ENCODE measurements at places on chromosomes 3 and 15. TPM values are rescaled to one million over a fixed set of nuclear protein-coding genes. Genes with fewer than 3 reads are reported as not detected.
A peak's percentile ranks its signal among the peaks of the same experiment; 100 is the strongest.

- no peak for DNase-seq
- no peaks in the 10 kb centered on the region for H3K4me1 ChIP-seq
Observed at GRCh38 chr3:122674339-122674738, 6.3 kb upstream of the PARP14 start.

- no peak overlapping the region for H3K4me3 ChIP-seq
- peaks cover 33% of the 10 kb centered on the region for H3K27me3 ChIP-seq
- no peak overlapping the region for H3K27ac ChIP-seq
- no peak for DNase-seq
Observed at GRCh38 chr15:100759106-100759505, 120.5 kb upstream of the ALDH1A3 start.

GRCh38 chr15:100175406-100176114 is 166.2 kb downstream of the ADAMTS17 start:
- H3K27ac ChIP-seq: no peak overlapping the region
- no peaks in the 10 kb centered on the region for H3K4me1 ChIP-seq
- no peaks in the 10 kb centered on the region for H3K36me3 ChIP-seq
- DNase-seq: no peak
- no peak overlapping the region for H3K4me3 ChIP-seq

DNA sequence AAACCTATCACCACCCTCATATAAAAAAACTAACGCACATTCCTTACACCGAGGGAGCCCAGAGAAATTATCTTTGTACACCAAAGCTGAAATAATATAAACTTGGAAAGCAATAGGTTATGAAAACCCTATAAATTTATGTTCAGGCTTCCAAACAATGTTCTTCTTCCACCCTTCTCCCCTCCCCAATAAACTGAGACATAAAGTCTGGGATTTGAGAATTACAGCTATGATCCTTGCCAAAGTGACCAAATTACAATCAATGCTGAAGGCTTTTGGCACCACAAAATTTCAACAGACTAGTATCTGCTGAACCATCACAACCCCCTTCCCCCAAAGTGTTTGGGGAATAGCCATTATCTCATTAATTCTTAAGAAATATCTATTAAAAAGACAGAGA is 237.8 kb downstream of the FMN1 start:
- H3K27ac ChIP-seq: no peak overlapping the region
- H3K27me3 ChIP-seq: no peaks in the 10 kb centered on the region
- no peaks in the 10 kb centered on the region for H3K36me3 ChIP-seq
- DNase-seq: no peak

DNA sequence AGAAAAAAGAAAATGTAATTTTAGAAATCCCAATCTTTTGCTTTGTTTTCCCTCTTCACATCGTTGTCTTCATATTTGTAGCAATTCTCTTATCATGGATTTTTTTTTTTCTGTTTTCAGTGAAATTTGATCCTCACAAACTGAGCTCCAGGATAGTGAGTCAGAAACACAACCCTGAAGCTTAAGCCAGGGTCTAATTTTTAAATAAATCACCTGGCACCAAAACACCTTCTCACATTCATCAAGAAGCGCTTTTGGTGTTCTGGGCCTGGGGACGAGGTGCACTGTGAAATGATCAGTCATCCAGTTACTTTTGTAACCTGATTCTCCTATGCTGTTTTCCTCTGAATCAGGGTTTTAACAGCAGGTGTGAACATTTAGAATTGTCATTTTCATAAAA is 87.7 kb downstream of the REC114 start:
- H3K4me1 ChIP-seq: no peaks in the 10 kb centered on the region
- no peak for DNase-seq
- no peak overlapping the region for H3K27ac ChIP-seq
- no peak overlapping the region for H3K4me3 ChIP-seq
- no peaks in the 10 kb centered on the region for H3K36me3 ChIP-seq

DNA sequence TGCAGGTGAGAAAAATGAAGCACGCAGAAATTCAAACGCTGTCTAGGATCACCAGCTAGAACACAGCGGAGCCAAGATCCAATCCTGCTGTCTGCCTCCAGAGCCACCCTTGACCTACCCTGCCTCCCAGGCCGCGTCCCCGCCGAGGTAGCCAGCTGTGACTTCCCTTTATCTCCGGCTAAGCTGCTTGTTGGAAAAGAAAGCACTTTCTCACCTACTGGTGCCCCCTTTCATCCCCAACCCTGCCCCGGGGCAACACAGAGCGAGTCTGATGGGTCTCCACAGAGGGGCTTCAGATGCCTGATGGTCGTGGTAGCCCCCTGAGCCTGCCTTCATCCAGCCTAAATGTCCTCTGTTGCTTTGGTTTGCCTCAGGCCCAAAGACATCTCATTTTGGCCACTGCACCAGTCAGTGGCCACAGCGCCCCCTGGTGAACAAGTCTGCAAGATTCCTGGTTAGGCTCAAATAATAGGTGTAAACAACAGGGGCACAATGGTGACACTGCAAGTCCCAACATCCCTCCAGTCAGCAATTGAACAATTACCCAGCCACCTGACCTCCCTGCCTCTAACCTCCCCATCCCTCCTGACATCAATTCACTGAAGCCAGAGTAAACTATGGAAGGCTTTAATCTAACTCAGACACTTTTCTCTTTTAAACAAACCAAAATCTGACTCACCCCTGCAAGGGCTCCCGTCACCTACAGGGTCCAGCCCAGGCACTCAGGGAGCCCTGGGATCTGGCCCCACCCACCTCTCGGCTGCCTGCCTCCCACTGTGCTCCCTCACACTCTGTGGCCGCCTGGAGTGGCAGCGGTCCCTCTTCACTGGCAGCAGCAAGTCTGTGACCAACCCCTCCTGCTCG is 27.3 kb upstream of the BCL2L10 start:
- H3K27me3 ChIP-seq: no peaks in the 10 kb centered on the region
- H3K36me3 ChIP-seq: peaks cover 11% of the 10 kb centered on the region
- H3K27ac ChIP-seq: no peak overlapping the region
- H3K4me3 ChIP-seq: no peak overlapping the region
- peak; percentile 82 for DNase-seq

- DNase-seq: no peak
- H3K36me3 ChIP-seq: no peaks in the 10 kb centered on the region
- H3K27me3 ChIP-seq: no peaks in the 10 kb centered on the region
- no peak overlapping the region for H3K27ac ChIP-seq
- no peak overlapping the region for H3K4me3 ChIP-seq
- no peaks in the 10 kb centered on the region for H3K4me1 ChIP-seq
Observed at GRCh38 chr15:68325726-68326125, 48.2 kb downstream of the FEM1B start.

- H3K27me3 ChIP-seq: no peaks in the 10 kb centered on the region
- no peak overlapping the region for H3K4me3 ChIP-seq
- H3K27ac ChIP-seq: no peak overlapping the region
Observed at GRCh38 chr3:98574132-98574531, 19.3 kb downstream of the CPOX start.

GRCh38 chr3:181718369-181718768 is 6.6 kb downstream of the SOX2 start:
- H3K27me3 ChIP-seq: peaks cover 99% of the 10 kb centered on the region
- H3K4me1 ChIP-seq: no peaks in the 10 kb centered on the region
- H3K27ac ChIP-seq: no peak overlapping the region
- DNase-seq: no peak
- H3K4me3 ChIP-seq: no peak overlapping the region

DNA sequence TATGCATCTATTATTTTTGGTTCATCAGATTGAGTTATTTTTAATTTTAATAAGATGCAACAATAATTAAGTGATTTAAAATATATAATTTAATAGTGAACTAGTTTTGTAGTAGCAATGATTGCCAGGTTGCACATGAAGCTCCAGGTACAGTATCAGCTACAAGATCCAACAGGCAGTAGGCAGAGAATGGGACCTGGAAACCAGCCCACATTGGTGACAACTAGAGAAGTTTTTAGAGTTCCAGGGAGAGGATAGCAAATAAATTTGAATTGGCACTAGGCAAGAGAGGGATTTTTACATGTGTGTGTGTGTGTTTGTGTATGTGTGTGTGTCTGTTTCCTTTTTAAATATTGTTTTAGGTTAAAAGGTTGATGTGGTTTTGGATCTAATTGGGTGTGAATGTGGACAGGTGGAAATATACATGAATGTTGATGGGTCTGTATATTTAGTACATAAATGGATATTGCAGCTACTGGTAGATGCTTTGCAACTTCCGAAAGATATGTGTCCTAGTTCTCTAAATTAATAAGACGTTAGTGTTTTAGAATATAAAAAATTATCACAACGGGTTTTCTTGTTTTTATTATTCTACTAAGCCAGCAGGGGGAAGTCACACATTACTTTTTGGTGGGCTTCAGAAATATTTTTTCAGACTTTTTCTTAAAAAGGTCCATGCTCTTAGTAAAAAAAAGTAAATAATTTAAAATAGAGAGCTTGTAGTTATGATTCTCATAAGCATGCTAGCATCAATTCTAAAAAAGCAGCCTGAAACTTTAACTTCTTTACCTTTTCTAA is 110.1 kb upstream of the GBE1 start:
- no peaks in the 10 kb centered on the region for H3K36me3 ChIP-seq
- no peaks in the 10 kb centered on the region for H3K27me3 ChIP-seq
- no peak for DNase-seq
- no peak overlapping the region for H3K4me3 ChIP-seq
- no peak overlapping the region for H3K27ac ChIP-seq

GRCh38 chr15:73800662-73801345 is 47.7 kb upstream of the INSYN1 start:
- no peak for DNase-seq
- H3K27me3 ChIP-seq: no peaks in the 10 kb centered on the region
- H3K4me3 ChIP-seq: no peak overlapping the region
- H3K4me1 ChIP-seq: no peaks in the 10 kb centered on the region
- peak overlapping the region; percentile 77 for H3K27ac ChIP-seq

DNA sequence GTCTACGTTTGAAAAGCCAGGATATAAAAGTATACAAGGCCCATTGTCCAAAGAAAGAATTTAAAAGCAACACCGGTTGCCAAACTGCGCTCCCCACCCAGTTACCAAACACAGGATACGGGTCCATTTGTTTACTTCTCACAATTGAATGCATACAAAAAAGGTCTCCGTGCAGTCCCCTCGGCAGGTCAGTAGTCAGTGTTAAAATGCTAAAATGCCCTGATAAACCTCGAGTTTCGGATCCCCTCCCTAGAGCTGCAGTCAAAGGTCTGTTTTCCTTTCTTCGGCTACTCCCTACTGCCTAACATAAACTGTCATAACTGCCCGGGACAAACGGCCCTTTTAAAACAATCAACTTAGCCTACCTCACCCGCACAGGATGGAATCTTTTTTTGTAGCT is 534.6 kb downstream of the FOXP1 start:
- no peaks in the 10 kb centered on the region for H3K27me3 ChIP-seq
- no peak overlapping the region for H3K4me3 ChIP-seq
- no peak for DNase-seq
- peak overlapping the region; percentile 64 for H3K27ac ChIP-seq
- no peaks in the 10 kb centered on the region for H3K36me3 ChIP-seq

GRCh38 chr3:187044206-187044605 is 95.1 kb downstream of the RPL39L start:
- H3K27ac ChIP-seq: peak overlapping the region; percentile 13
- peaks cover 50% of the 10 kb centered on the region for H3K4me1 ChIP-seq
- no peak overlapping the region for H3K4me3 ChIP-seq
- H3K36me3 ChIP-seq: peaks cover 25% of the 10 kb centered on the region

DNA sequence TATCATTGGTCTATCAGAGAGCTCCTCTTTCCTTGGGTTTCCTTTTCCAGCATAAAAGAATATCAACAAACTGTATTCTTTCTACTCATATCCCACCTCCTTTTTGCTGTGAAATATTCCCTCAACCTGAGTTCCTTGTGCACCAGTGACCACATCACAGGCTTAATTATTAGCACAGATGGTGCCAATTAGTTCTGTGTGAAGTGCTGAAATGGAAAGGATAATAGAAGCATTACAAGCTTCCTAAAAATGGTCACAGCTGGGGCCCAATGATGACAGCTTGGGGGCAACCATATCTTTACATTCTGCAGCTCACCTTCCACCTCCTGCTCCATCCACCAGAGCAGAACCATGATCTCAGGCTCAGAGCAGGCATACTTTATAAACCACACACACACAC is 84.6 kb downstream of the ANO10 start:
- no peak for DNase-seq
- H3K36me3 ChIP-seq: no peaks in the 10 kb centered on the region
- no peaks in the 10 kb centered on the region for H3K4me1 ChIP-seq
- no peak overlapping the region for H3K4me3 ChIP-seq
- H3K27me3 ChIP-seq: no peaks in the 10 kb centered on the region

DNA sequence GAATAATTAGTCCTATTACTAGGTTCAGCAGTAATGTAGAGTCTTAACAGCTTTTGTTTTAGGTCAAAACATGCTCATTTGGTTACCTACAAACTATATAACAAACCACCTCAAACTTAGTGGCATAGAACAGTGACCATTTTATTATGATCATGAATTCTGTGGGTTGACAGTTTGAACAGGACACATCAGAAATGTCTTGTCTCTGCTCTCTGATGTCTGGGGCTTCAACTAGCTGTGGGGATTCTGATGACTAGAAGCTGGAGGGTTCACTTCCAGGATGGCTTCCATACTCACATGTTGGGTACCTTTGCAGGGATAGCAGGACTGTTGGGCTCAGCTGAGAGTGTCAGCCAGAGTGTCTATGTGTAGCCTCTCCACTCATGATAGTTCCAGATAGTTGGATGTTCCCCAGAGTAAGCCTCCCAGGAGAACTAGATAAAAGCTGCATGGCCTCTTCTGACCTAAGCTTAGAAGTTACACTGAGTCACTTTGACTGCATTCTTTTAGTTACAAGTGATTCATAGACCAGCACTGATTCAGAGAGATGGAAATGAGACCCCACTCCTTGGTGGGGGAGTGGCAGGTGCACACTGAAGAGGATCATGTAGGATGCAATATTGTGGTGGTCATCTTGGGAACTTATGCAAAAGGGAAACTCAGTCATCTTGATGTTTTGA is 32.6 kb downstream of the PLCL2 start:
- no peak overlapping the region for H3K4me3 ChIP-seq
- H3K4me1 ChIP-seq: no peaks in the 10 kb centered on the region
- no peaks in the 10 kb centered on the region for H3K36me3 ChIP-seq
- H3K27ac ChIP-seq: no peak overlapping the region

DNA sequence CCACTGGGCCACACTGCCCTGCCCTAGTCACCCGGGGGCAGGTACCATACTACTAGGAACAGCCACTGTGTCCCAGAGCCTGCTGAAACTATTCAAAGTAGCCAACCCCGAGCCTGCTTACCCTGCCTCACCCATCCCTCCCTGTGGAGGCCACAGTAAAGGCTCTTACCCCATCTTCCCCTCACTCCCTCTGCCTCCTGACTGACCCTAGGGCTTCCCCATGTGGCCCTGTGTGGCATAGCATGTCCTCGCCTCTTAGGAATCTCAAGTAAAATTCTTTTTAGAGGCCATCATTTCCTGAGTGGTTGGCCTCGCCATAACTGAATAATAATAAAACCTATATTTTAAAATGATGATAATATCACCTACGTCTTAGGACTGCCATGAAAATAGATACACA is 112.2 kb upstream of the SLC6A11 start:
- H3K36me3 ChIP-seq: no peaks in the 10 kb centered on the region
- H3K4me3 ChIP-seq: no peak overlapping the region
- H3K27me3 ChIP-seq: peaks cover 34% of the 10 kb centered on the region
- H3K27ac ChIP-seq: no peak overlapping the region
- no peaks in the 10 kb centered on the region for H3K4me1 ChIP-seq
- no peak for DNase-seq

GRCh38 chr3:129310111-129311011 is 31.7 kb downstream of the HMCES start:
- no peak overlapping the region for H3K27ac ChIP-seq
- no peaks in the 10 kb centered on the region for H3K36me3 ChIP-seq
- H3K27me3 ChIP-seq: no peaks in the 10 kb centered on the region

LRTM1 gene
- not detected for total RNA-seq

CIP2A gene
- 3.8 TPM for total RNA-seq

GP5 gene
- total RNA-seq: 0.16 TPM

CPEB1 gene
- total RNA-seq: 1.3 TPM

NDUFB5 gene
- 111 TPM for total RNA-seq

PRKCI gene
- total RNA-seq: 33.0 TPM

PLXNB1 gene
- 65.0 TPM for total RNA-seq

EXD1 gene
- total RNA-seq: not detected

CHRFAM7A gene
- 8.1 TPM for total RNA-seq

KBTBD12 gene
- 2.5 TPM for total RNA-seq
